Panc1 (cell line): ENCODE measurements at places on chromosomes 16 and 17.

DNA sequence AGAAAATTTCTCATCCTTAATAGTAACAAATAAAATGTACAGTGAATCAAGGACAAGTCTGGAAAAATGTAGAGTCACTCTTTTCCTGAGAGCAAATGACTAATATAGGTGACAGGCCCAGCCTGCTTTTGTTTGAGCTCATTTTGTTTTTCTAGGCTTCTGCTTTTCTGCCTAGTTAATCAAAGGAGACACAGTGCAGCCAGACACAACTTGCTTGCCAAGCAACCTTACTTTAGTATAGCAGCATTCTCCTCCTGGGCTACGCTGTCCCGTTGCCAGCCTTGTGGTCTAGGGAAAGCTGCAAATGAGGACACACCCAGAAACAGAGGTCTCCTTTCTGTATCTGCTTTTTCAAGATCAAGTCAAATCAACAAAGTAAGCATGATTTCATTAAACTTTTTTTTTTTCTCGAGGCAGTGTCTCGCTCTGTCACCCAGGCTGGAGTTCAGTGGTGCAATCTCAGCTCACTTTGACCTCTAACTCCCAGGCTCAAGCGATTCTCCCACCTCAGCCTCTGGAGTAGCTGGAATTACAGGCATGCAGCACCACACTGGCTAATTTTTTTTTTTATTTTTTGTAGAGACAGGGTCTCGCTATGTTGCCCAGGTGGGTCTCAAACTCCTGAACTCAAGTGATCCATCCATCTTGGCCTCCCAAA is 17.2 kb downstream of the GINS3 start:
- no peak for DNase-seq

GRCh38 chr16:57360321-57360935 is 1.8 kb downstream of the CCL22 start:
- no peak for DNase-seq

- no peak for DNase-seq
Observed at GRCh38 chr16:52677501-52677900, 130.6 kb upstream of the TOX3 start.

DNA sequence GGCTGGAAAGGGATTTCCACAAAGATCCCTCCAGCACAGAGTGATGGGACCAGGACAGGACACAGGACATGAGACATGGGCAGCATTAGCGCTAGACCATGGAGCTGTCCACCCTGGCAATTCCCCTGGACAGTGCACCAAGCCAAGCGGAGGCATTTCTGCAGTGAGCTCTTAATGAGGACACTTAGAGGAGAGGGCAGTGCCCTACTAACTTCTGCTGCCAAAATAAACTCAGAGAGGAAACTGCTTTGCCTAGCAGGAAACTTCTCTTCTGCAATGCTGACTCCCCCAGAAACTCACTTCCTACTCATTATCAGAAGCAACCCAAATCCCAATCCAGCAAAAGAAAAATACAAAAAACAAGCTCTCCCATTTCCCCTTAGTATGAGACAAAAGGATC is 119.2 kb downstream of the HS3ST2 start:
- DNase-seq, result no peak

- no peak for DNase-seq
Observed at GRCh38 chr17:63682441-63682840, 17.5 kb downstream of the LIMD2 start.

DNA sequence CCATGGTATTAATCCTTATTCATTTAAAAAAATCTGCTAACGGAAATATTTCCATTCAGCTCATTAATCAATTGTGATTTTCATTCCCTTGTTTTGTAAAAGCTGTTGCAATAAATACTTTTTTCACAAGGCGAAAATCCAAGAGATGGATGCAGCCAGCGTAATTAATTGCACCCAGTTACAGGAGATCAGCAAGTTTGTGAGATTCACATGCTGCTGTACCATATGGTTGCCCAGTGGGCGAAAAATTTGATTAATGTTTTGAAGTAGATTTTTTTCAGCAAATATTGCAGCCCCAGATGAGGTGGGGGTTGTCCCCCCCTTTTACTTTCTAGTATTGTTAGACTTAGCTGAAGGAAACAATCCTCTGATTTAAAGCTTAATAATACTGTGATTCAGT is 186.6 kb downstream of the WWOX start:
- no peak for DNase-seq

- no peak for DNase-seq
Observed at GRCh38 chr17:73011016-73011486, 81.4 kb downstream of the SLC39A11 start.

GRCh38 chr16:74743668-74744299 is 30.8 kb downstream of the FA2H start:
- DNase-seq, result peak; percentile 59

DNA sequence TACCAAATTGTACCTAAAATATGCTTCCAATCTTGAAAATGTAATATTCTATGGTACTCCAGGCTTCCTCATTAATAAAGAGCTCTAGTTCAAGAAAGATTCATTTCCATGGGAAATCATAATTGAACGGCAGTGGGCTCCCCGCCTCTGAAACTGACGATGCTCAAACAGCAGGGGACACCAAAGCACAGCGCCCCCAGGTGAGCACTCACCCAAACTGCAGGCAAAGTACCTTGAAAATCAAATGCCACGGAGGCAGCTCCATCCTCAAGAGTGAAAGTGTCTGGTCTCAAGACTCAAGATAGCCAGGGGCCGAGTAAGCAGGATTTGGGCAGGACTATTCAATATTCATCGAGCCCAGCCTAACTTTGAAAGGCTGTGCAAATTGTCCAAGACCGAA is 217.4 kb upstream of the TNRC6C start:
- DNase-seq, result no peak

DNA sequence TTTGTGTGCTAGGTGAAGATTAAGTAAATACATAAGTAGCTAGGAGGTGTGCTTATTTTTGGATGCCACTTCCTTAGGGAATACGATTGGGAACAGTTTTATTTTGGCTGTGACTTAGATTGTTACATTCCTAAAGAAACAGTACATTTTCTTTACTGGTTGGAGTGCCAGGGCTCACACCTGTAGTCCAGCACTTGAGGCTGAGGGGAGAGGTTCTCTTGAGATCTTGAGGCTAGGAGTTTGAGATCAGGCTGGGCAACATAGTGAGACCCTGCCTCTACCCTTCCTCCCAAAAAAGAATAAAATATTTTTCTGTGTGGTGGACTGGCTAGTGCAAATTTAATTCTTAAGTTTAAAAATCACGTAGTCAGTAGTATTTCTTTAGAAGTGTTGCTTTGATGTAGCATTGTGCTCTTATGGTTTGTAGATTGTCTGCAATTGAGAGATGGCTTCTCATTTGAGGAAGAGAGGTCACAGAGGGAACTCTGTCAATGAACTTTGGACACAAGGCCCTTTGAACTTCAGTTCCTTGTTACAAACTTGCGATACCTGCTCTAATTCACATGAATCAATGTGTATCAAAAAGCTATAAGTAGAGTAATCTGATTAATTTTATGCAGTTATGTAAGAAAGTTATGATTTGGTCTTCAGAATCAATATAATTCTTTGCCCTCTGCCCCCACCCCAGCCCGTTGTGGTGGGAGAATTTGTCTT is 7.1 kb downstream of the HAPSTR1 start:
- DNase-seq, result no peak

- DNase-seq, result no peak
Observed at GRCh38 chr16:8589057-8589899, 1.0 kb downstream of the TMEM114 start.

DNA sequence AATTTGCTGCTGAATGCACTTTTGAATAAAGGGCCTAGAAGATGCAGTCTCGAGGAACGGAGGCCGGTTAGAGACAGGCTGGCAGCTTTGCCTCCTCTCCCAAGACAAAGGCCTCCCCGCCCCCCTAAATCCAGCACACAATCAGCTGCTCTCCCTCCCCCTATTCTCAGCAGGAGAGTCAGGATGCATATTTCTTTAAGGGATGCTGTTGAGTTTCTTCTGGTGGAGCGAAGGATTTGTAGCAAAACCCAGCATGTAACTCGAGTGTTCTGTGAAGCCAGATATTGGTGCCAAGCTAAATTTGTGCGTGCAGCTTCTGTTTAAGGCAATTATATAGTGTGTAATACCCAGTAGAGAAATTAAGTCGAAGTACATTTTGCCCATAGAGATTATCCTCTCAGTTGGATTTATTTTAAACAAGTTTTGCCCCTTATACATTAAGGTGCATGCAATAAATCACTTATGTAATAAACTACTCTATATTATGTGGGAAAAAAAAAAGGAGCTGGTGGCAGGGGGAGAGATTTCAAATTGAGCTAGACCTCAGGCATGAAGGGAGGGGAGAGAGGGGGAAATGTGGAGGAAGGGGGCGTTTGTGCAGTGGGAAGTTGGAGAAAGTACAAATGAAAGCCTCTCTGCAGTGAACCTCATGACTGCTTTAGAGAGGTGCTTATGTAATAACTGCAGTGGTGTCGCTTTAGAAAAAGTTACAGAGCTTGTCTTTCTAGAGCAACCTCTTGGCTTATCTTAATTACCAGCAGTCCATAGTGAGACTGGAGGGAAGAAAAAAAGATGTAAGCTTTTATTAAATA is 599.2 kb downstream of the MAF start:
- no peak for DNase-seq

- DNase-seq, result no peak
Observed at GRCh38 chr17:44830359-44831288, 537 bp upstream of the GJC1 start.
